ENCODE measurements at places on chromosomes 3 and 15. TPM values are rescaled to one million over a fixed set of nuclear protein-coding genes. Genes with fewer than 3 reads are reported as not detected.
A peak's percentile ranks its signal among the peaks of the same experiment; 100 is the strongest.

The P2RY13 gene
- not detected for total RNA-seq

The AMT gene
- total RNA-seq: 5.2 TPM

The ALCAM gene
- total RNA-seq: 12.4 TPM

The CRYGS gene
- total RNA-seq: 4.8 TPM

The ZNF620 gene
- 6.1 TPM for total RNA-seq

The GABRR3 gene
- not detected for total RNA-seq

The ZNF770 gene
- total RNA-seq: 40.8 TPM

The VGLL4 gene
- total RNA-seq: 49.2 TPM

DNA sequence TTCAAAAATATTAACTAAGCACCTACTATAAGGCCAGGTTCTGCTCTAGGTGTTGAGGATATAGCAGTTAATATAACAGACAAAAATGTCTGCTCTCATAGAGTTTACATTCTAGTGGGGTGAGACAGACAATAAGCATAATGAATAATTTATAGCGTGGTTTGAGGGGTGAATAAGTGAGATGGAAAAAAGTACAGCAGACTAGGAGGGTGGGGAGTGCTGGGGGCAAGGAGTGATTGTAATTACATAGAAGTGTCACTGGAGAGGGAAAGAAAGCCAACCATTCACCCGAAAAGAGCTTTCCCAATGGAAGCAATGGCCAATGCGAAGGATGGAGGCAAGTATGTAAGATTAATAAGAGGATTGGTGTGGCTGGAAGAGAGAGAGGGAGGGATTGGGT lies 552.9 kb upstream of the KCNMB2 start:
- DNase-seq: no peak

DNA sequence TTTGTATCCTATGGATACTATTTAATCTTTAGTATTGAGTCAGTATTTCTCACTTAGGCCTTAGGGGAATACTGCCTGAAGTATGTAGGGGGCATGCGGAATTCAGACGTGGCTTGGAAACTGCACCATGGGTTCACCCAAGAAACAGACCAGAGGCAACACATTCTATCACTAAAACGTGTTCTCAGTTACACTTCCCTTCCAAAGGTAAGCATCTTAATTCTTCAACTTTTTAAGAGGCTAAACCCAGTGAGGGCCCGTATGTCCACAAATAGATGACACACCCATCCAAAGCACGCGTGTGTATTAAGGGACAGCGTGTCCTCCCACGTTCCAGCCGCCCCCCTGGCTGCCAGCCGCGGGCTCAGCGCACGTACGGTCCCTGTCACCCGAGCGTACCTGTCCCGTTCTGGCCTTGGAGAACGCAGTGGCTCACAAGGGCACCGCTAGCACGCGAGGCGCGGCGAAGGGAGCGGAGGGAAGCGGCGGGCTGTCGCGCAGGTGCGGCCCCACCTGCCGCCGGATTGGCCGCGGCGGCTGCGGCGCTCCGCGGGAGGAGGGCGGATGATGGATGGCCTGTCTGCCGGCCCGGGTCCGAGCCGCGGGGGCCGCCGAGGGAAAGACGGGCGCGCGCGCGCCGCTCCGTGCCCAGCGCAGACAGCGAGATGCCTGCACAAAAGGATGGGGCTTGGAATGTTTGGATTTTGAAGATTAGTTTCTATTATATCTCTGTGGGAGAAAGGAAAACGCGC lies 1003.9 kb upstream of the NR2F2 start:
- DNase-seq: no peak

DNA sequence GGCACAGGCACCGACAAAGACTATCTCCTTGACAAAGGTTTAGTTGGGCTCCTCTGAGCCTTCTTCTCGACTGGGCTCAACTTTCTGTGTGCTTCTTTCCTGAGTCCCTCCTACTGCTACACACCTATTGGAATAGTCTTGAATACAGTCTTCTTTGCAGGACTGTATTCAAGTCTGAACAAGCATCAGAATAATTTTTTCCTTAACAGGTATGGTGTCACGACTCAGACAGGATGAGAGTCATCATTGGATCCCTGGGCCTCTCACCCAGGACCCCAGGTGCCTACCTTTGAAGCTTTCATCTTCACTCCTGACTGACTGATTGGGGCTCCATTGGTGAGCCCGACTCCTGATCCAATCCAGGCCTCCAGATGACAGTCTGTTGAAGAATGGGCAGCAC lies 66.3 kb downstream of the CRYGS start:
- DNase-seq: no peak

DNA sequence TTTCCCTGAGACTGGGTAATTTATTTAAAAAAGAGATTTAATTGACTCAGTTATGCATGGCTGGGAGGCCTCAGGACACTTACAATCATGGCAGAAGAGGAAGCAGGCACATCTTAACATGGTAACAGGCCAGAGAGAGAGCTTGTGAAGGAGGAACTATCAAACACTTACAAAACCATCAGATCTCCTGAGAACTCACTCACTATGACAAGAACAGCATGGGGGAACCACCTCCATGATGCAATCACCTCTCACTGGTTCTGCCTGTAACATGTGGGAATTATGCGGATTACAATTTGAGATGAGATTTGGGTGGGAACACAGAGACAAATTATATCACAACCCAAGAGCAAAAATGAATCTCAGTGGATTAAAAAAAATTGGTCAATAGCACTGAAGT lies 416.0 kb upstream of the TMCO5A start:
- DNase-seq: no peak

- DNase-seq: no peak
Observed at GRCh38 chr15:42010434-42010833, 10.4 kb downstream of the PLA2G4E start.

DNA sequence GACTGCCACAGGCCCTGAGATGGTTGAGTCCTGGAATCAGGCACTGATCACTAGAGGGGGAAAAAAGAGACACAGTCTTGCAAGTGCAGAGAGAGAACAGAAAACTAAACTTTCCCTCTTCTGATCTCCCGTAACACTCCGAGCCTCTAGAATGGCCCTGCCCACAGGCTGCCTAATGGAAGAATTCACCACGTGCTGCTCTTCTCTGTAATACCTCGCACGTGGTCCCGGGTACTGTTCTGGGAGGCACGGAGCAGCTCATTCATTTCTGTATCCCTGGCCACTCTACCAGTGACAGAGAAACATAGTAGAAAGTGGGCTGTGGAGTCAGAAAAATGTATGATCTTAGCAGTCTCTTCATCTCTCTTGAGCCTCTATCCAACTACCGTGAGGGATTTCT lies 30.4 kb downstream of the VGLL4 start:
- DNase-seq: no peak

DNA sequence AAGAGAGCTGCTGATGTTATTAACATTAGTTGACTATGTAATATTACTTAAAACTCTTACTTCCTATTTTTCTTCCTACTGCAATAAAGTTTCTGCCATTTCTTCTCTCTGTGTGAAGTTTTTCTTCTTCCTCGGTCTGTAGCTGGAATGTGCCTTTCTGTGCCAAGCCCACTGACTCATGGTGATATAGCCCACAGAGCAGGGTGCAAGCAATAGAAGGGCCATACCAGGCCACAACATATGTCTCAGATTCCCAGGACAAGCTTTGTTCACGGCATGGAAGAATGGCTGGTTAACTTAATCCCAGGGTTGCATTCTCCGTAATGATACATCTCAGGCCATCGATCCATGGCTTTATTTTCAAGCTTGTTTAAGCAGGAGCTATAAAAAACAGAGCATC lies 815.3 kb downstream of the TUSC7 start:
- no peak for DNase-seq

DNA sequence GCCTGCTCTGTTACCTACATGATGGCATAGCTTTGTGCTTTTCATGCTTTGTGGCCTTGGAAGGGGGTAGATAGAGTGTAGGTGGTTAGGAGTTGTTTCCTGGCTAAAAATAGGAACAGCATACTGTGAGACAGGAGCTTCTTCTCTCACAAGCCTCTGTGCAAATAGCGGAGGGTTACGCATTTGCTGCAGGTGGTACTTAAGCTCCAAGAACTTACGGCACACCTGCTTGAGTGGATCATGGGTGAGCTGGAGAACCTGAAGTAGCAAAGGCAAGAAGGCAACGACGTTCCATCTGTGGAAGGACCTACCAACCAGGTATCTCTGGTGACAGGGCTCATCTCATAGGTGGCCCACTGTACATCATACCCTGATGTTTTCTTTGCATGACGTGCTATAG lies 66.0 kb downstream of the ST6GAL1 start:
- DNase-seq: no peak

- no peak for DNase-seq
Observed at GRCh38 chr15:71323584-71323983, 208.3 kb downstream of the THSD4 start.

DNA sequence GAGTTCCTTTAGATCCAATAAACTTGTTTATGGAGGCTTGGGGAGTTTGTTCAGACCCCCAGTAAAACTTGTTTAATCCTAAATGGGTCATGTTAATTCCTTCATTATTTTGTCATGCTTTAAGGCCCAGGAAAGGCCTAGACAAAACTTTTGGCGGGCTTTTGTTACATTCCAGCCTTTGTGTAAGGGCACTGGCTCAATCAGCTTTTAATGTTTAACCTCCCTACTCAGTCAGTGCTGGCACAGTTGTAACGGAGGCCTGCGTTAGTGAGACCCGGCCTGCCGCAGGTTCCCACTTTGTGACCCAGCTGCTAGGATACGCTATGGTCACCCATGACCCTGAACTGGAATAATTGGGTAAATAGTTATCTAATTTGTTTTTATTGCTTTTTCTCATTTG lies 59.2 kb downstream of the OXSM start:
- DNase-seq: no peak

- DNase-seq: peak; percentile 53
Observed at GRCh38 chr3:124565013-124565412, 165.2 kb upstream of the UMPS start.
